ENCODE measurements at places on chromosomes 2 and 18.

GRCh38 chr2:126535408-126535807 is 120.5 kb upstream of the GYPC start:
- no peak for ATAC-seq

DNA sequence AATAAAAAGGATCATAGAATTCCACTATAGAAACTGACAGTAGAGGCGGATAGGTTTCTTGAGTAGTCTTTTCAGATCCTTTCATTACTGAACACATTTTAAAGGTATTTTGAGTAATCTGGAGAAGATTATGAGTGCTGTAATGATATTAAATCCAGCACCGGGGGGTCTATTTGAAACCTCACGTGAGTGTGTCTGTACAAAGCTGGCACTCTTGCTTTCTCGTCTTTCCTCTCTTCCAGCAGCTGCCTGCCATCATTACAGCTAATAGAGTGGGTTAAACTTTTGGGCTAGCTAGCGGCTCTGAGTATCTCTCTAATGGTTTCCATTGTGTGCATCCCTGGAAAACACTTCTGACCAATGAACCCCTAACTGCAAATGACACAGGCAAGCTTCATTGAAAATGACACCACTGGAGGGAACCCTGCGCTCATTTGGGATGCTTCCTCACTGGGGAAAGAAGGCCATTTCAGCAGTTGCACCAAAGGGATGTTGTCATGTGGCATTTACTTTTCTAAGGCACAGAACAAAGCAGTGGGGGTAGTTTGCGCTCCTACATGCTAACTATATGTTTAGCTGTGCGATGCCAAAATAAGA is 101.0 kb downstream of the HRH4 start:
- ATAC-seq: no peak

GRCh38 chr18:23703057-23703986 is 14.1 kb downstream of the LAMA3 start:
- no peak for ATAC-seq

- no peak for ATAC-seq
Observed at GRCh38 chr2:136195226-136195625, 77.3 kb upstream of the CXCR4 start.

DNA sequence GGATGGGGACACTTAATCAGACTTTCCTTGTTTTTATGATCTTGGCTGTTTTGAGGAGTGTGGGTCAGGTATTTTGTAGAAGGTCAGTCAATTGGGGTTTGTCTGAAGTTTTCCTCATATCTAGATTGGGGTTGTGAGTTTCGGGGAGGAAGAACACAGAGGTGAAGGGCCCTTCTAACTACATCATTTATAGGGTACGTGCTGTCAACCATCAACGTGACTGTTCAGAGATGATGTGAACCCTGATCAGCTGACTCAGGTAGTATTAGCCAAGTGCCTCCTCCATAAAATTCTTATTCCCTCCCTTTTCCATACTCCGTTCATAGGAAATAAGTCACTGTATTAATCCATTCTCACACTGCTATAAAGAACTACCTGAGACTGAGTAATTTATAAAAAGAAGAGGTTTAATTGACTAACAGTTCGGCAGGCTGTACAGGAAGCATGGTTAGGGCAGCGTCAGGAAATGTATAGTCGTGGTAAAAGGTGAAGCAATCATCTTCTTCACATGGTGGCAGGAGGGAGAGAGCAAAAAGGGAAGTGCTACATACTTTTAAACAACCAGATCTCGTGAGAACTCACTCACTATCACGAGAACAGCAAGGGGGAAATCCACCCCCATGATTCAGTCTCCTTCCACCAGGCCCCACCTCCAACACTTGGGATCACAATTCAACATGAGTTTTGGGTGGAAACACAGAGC is 547.1 kb upstream of the LINC00305 start:
- ATAC-seq: no peak

GRCh38 chr2:181613241-181613640 is 43.7 kb downstream of the CERKL start:
- ATAC-seq: no peak

DNA sequence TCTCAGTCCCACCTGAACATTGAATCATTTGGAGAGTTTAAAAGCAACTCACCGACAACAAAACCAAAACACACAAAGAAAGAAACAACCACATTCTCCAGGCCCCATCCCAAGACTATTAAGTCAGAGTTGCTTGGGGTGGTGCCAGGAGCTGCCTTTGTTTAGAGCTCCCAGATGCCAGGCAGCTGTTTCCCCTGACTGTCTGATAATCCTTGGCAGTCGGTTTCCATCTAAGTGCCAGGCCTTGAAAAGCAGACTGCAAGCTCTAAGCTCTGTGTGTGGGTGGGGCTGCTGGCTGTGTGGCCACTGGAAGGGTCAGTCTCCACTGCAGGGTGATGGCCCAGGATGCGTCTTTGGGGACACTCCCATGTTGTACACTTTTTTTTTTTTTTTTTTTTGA is 255.3 kb upstream of the AGAP1 start:
- no peak for ATAC-seq

GRCh38 chr2:239775623-239776435 is 249.3 kb downstream of the NDUFA10 start:
- no peak for ATAC-seq

DNA sequence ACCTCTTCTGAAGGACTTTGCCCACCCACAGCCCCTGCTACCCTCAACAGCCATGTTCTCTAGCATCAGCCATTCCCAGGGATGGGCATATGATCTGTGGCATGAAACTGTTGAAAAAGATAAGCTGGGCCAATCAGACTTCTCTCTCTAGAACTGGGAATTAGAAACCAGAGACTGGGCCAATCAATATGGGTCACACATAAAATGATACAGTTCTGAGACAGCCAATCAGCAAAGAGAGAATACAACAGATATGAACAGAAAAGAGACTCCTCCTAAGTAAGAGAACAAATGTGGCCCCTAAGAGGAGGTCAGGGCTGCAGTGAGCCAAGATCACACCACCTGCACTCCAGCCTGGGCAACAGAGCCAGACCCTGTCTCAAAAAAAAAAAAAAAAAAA is 2.1 kb downstream of the KIDINS220 start:
- no peak for ATAC-seq

DNA sequence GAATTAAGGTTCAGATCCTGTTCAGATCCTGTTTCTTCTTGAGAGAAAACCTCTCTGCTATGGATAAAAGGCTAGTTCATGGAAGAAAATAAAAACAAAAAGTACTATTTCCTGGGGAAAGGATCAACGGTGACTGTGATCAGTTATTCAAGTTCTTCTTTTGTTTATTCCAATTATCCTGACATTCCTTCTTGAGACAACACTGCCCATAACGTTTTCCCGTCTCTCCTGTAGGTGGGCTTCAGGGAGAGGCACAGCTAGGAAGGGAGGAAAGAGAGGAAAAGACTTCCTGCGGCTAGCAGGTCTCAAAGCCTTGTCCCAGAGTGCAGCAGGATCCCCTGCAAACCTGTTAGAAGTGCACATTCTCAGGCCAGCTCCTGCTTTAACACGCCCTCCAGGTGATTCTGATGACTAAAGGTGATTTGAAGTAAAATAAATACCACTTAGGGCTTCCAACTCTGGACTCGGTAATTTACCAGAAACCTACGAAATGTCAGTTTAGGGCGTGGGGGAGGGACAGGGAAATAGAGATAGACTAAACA is 4.5 kb upstream of the FHL2 start:
- no peak for ATAC-seq

GRCh38 chr2:108911807-108912628 is 77.0 kb downstream of the EDAR start:
- ATAC-seq: no peak

- no peak for ATAC-seq
Observed at GRCh38 chr2:46488389-46488788, 9.0 kb downstream of the TMEM247 start.

DNA sequence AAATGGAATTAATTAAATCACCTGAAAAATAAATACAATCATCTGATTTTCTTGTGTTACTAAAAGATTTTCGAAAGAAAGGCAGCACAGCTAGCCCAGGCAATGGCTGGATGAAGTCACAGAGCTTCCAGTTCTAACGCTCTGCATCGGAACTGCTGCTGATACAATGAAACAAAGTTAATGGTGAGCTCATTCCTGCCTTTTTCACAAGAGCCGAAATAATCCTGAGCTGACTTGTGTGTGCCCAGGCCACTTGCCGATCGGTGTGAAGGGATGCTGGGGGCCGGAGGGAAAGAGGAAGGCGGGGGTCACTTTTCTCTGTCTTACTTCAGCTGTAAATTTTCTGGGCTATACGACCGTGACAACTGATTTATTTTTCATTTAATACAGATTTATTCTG is 149.5 kb downstream of the INO80D start:
- no peak for ATAC-seq

DNA sequence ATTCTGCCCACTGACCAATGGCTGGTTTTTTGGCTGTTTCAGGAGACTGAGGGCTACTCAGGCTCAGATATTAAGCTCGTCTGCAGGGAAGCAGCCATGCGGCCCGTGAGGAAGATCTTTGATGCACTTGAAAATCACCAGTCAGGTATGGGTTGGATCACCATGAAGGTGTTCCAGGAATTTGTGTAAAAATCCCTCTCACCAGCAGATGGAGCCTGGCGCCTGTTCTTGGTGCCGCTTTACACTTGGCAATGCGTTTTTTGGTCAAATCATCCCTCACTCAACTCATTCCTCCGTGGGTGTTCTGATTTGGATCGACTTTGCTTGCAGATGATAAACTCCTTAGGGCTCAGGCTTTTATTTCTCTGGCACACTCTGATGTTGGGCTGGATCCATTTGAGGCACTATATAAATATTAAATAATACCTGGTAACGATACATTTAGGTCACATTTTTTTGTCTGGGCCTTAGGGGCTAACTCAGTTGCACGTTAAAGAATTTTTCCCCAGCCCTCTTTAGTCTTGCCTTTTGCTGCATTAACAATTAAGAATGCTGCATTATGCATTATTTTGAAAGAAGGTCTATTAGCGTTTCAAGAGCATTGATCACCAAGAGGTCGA is 50.0 kb downstream of the HDHD2 start:
- ATAC-seq: peak; percentile 55

DNA sequence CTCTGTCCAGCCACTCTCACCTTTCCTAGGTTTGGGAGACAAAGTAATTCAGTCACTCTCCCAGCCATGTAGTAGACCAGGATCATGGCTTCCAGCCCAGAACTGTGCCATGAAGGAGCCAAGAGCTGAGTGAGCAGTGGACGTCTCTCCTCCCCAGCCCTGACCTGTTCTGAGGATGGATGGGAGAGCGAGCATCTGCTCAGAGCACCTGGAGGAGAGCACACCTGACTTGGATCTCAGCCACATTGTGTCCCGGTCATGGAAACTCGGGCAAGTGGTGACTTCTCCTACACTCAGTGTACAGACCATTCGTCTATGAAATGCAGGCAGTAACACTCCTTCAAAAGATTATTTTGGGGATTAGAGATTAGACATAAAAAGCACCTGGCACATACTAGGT is 299.7 kb downstream of the TNS1 start:
- no peak for ATAC-seq

DNA sequence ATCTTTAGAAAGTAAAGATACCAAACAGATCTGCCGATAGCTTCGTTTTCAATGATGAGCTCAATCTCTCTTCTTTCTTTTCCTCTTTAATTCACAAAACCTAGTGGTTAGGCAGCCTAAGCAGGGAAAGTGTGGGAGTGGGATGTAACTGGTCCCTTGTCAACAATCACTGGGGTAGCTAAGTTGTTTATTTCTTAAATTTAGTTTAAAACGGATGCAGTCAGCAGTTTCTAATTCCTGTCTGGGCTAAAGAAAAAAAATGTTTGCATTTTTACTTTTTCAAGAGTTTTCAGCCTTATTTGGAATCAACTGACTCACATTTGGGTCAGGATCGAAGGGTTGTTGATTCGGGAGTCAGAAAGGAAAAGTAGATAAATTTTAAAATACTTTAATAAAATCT is 137.7 kb upstream of the TACR1 start:
- ATAC-seq: no peak

DNA sequence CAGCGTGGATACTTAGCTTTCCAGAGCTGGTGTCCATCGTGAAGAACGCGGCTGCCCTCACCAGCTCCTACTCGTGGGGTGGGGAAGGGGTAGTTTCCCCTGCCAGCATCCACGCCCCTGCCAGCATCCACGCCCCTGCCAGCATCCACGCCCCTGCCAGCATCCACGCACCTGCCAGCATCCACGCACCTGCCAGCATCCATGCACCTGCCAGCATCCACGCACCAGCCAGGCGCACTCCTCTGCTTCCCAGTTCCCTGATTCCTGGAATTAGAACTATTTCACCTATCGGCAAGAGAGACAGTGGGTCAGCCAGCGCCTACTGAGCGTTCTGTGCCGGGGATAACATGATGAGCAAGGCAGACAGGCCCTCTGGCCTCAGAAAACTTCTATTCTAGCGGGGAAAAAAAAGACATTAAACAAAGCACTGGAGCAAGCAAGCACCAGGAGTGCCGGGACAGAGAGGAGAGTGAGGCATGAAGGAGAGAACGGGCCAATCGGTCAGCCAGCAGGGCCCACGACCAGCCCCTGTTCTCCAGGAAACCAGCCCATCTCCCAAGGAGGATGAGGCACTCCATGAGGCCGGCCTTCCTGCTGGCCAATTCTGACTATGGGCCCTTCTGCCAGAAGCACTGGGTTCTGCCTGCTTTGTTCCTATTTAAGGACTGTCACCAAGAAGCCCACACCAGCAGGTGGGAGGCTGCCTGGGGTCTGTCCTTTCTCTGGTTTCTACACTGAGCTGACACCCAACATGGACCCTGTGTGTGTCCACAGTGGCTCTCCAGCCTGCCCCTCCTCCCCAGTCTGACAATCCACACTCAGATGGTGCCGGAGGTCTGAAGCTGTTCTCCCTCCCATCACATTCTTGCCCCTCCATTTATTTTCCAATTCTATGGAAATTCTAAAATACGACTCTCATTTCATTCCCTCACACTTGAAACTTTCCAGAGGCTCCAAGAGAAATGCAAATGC is 78.4 kb upstream of the SALL3 start:
- no peak for ATAC-seq

DNA sequence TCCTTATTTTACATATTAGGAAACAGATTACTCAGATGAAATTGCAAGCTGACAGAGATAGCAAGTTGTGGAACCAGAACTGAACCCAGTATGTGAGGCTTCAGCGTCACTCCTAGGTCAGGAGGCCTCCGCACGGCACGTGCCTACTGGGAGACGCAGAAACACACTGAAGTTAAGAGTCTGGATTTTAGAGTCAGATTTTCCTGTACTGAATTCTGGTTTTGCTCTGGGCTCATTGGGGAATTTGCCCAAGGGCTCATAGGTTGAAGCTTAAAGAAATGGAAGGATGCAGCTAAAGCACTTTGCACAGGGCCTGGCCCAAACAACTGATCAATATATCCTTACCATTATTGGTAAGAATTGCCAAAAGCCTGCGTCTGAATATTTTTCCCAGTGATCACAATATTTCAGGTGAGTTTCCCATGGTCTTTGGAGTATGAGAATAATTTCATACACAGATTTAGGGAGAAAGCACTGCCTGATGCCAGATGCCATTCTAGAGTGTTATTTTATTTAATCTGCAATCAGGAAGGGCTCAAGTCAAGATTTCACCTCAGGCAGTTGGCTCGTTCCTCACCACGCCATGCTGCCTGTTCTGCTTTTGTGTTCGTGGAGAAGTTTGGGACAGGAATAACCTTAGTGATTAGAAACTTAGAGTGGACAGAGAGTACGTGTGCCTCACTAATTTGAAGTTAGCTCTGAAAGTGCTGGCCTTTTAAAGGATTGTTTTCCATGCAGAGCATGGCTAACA is 331.9 kb downstream of the MYCN start:
- no peak for ATAC-seq
